ENCODE measurements at places on chromosomes 5 and 9.

GRCh38 chr5:96226941-96227552, 206.0 kb downstream of the PCSK1 start:
- DNase-seq, result no peak

GRCh38 chr5:23389291-23390101, 117.9 kb upstream of the PRDM9 start:
- no peak for DNase-seq

DNA sequence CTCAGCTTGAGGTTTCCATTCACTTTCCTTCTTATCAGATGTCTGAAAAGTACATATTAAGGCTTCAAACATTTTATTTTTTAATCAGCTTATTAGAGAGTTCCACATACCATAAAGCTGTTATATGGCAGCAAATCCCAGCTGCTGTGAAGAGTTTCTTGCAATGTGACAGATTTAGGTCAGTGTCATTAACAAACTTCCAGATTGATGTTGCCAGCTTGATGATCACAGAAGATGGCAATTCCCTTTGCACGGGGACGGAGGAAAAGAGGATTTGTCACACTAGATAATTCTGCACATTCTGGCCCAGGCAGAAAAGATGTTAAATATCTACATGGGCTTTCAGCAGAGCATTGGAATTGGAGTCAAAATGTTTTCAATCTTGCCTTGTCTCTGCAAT, 215.8 kb downstream of the BRINP1 start:
- DNase-seq, result no peak

DNA sequence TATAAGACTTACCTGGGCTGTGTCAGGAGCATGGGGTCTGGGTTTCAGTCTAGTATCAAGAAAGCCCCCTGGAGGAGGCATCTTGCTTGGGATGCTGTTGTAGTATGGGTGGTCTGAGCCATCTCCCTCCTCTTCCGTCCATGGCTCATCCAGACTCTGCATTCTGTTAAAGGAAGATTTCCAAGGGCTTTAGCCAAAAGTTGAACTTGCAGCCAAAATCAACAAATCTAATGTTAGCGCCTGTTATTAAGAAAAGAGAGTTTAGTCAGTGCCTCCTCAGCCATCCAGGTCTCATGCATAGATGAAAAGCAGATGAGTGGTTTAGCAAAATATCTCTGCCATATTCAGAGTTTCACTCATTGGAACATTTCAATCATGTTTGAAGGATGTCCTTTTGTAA, 55.6 kb downstream of the S1PR3 start:
- no peak for DNase-seq

DNA sequence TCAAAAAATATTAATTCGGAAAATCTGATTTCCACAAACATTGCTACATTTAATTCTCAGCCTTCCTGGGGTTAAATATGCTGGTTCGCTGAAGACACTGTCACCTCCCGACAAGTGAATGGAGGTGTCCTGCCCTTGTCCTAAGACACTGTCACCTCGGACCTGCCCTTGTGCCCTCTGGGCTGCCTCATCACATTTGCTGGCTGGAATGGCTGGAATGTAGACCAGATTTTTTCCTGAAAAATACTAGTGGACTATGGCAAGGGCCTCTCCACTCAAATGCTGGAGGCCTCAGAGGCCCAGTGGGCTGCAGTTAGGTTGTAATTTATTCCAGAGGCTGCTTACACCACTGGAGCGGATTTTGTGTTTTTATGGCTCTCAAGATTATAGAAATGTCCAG, 28.2 kb downstream of the CACNA1B start:
- no peak for DNase-seq

- DNase-seq, result no peak
Observed at GRCh38 chr5:1726469-1726865, 73.2 kb downstream of the MRPL36 start.

DNA sequence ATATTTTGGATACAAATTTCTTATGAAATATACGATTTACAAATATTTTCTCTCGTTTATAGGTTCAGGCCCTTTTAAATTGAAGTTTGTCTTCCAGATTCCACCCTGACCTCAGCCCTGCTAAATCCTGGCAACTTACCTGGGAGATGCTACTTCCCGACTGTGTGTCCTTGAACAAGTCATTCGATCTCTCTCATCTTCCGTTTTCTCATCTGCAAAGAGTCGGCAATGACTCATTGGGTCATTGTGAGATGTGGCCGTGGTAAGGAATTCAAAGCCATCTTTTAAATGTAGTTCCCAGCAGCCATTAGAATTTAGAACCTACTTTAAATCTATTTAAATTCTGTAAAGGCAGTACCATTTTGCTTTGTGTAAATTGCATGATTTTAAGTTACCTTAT, 72.5 kb downstream of the LHX2 start:
- no peak for DNase-seq

DNA sequence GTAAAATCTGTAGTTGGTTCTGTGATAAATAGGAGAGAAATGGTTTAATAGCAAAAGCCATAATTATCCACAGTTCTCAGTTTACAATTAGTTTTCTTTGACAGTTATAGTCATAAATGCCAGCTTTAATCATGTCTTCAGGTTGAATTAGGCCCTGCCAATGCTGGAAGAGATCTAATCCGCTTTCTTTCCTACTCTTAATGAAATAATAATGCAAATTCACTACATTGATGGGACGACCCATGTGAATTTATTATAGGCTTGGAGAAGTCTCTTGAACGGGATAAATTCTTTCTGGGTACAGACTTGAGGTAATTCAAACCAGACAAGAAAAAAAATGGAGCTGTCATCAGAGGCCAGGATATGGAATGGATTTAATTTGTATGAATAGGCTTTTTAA, 950.4 kb downstream of the EFNA5 start:
- DNase-seq, result no peak

- DNase-seq, result no peak
Observed at GRCh38 chr5:88831816-88832215, 51.2 kb downstream of the MEF2C start.
